Activated T-helper 9 cell treated with anti-CD3 and anti-CD28 coated beads, Interleukin-2, amount 50 U/mL, for 16 hours (primary cell): ENCODE measurements at places on chromosomes 3 and 15.

DNA sequence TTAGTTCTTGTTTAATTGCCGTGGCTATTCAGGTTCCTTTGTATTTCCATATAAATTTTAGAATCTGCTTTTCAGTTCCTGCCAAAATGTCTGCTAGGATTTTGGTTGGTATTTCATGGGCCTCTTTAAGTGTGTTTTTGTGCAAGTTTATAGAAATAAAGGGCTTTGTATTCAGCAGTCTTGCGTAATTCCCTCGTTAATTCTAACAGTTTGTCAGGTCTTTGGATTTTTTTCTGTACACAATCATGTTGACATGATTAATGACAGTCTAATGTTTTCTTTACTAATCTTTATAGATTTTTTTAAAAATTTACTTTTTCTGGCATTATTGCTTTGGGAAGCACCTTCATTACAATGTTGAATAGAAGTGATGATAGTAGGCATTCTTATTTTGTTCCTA, 120.9 kb downstream of the NEK11 start:
- no peak for DNase-seq

GRCh38 chr3:15071699-15072098, 6.6 kb upstream of the MRPS25 start:
- DNase-seq: no peak

GRCh38 chr3:98846101-98846500, 55.4 kb downstream of the DCBLD2 start:
- DNase-seq: no peak

- no peak for DNase-seq
Observed at GRCh38 chr3:82044930-82045705, 283.7 kb upstream of the GBE1 start.

GRCh38 chr3:8985411-8985831, 22.1 kb upstream of the RAD18 start:
- DNase-seq: no peak

DNA sequence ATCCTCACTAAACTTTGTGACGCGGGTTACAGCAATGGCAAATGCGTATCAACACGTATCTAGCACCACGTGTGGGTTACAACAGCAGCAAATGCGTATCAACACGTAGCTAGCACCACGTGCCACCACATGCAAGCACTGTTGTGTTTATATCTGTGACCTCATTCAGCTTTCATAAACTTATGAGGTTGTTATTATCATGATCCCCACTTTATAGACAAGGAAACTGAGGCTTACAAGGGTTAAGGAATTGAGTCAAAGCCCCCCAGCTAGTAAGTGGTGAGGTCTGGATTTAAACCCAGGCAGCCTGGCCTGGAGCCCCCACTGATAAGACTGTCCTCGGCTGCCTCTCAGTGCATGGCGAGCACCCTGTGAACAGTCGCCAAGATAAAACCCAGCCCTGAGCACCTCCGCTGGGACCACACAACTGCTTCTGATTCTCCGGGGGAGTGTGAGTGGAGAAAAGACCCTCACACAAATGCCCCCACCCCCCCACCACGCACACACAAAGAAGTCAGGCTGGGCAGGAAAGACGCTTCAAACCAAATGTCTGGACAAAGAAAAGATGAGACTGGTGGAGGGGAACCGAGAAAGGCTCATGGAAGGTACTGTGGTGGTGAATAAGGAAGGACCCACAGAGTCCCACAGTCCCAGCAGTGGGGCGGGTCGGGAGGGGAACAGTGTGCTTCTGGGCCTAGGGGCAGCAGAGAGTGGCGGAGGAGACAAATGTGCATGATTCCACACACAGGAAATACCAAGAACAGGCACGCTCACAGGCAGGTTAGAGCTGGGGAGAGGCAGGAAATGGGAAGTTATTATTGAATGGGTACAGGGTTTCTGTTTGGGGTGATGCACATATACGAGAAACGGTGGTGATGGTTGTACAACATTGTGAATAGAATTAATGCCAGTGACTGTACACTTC, 173.4 kb downstream of the XXYLT1 start:
- DNase-seq: no peak

- DNase-seq: no peak
Observed at GRCh38 chr3:52479037-52479876, 15.9 kb upstream of the STAB1 start.

DNA sequence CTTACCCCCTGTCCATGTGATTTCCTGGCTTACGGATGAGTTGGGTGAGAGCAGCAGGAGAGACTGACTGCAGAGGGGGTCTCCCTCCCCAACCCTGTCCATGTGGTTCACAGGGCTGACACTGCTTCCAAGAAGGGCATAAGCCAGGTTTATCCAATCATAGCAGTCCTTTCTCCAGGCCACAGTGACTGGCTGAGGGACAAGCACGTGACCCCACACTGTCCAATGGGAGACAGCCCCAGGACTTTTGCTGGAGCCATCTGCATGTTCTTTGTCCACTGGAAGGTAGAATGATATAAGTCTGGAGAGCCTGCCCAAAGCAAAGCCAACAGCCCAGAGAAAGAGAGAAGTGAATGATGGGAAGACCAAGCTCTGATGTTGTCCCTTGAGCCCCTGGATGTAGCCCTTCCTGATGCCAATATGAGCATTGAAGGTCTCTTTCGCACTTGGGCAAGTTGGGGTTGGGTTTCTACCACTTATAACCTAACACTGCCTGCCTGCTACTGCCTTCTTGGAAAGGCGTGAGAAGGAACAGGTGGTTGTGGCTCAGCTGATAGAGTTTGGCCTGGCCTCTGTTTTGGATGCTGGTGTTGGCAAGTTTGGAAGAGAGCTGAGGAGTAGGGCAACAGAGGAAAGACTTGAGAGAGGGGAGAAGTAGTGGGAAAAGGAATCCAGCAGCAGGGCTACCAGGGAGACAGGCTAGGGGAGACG, 41.3 kb upstream of the GRIP2 start:
- DNase-seq: no peak

DNA sequence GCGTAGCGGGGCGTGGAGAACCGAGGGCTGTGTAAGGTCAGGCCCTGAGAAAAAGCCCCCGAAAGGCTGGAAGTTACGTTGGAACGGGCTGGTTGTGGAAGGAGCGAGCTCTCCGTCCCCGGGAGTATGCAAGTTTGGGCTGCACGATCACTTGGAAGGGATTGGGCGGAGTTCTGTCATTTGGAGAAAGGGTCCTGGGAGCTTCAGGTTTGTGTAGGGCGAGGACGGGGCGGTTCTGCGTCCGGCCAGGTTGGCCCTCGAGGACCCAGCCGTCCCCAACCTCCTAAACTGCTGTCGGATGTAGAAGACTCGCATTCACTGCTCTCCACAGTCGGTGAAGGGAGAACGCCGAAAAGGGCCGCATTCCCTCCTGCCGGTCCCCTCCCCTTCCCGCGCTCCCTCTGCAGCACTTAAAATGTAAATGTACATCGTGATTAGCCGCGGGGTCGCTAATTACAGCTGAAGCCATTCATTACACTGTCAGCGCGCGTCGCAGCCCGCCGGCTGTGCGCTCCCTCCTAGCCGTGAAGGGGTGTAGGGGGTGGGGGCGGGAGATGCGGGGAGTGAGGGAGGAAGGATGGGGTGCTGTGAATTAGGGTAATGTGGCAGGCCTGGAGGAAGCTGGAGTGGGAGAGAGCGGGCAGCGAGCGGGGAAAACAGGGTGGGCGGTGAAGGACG, 2.5 kb upstream of the RPP25 start:
- no peak for DNase-seq

GRCh38 chr3:142180761-142181362, 31.5 kb upstream of the TFDP2 start:
- peak; percentile 1 for DNase-seq
